Articular chondrocyte of knee joint (primary cell): ENCODE measurements at places on chromosomes 4 and X. TPM values are rescaled to one million over a fixed set of nuclear protein-coding genes. Genes with fewer than 3 reads are reported as not detected.

GPR34 gene
- not detected in 2 replicates for total RNA-seq

GAGE1 gene
- total RNA-seq: not detected in 2 replicates

LRIT3 gene
- 0.13 and 0.22 TPM in 2 replicates for total RNA-seq

MAGED4B gene
- 20.5 and 39.3 TPM in 2 replicates for total RNA-seq

GPRASP1 gene
- 5.0 and 5.4 TPM in 2 replicates for total RNA-seq

NAT8L gene
- 0.11 and 0.13 TPM in 2 replicates for total RNA-seq
